GM12864 (cell line): ENCODE measurements at places on chromosomes 12 and 14.

DNA sequence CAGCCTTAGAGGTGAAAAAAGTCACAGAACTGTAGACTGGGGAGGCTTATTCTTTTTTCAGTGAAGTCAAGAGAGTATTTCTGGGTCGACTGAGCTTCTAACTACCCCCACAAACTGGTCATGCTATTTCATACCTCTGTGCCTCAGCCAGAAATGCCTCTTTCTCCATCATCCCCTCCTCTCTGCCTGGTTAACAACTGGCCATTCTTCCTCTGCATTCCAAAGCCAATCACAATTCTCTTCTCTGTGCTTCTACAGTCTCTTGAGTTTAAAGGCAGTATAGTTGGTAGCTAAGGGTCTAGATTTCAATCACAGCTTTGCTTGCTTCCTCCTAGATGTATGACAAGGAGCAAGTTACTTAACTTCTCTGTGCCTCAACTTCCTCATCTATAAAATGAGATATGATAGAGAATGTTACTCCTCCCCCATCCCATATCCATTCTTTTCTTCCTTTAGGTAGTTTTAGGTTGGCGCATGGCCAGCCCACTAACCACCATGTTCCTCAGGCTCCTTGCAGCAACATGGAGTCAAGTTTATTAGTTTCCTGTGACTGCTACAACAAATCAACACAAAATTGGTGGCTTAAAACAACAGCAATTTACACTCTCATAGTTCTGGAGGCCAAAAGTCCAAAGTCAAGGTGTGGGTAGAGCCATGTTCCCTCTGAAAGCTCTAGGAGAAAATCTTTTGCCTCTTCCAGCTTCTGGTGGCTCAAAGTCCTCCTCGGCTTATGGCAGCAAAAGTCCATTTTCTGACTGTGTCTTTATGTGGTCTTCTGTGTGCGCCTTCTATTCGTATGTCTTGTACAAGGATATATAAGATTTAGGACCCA, 62.5 kb downstream of the ITPR2 start:
- DNase-seq, result no peak

- DNase-seq, result no peak
Measured at GRCh38 chr12:46389031-46389616, 16.6 kb upstream of the SLC38A2 start.

DNA sequence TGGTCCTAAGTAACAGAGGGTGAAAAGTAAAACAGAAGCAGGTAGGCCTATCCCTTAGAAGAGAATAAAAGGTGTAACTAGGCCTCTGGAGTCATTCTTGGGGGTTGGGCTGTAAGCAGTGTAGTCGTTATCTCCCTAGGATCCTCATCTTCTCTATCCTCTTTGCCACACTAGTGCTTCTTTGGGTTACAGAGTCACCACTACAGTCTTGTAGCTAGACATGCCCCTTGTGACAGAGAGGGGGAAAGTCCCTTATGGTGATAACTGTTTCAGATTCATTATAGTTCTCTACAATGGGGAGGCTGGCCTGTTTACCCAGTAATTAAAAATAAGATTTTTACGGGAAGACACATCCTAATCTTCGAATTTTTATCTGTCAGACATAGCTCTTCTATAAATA, 16.4 kb upstream of the SRP54 start:
- no peak for DNase-seq

- DNase-seq, result no peak
Measured at GRCh38 chr12:26678697-26679660, 154.0 kb downstream of the ITPR2 start.

DNA sequence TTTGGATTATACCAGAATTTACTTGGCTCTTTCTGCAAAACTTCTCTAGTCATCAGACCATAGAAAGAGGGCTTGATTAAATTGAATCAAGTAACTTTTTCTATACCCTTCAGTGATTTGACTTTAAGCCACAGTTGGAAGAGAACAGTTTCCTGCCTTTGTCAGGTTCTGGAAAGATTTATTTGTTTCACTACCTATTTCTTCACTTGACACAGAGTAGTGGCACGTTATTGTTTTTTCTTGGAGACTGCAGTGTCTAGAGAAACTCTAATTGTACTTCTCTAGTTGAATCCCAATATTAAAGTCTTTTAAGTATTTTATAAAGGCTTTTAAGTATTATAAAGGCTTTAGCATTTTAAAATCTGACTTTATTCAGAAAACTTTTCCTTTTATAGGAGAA, 138.1 kb downstream of the TMEM117 start:
- DNase-seq, result no peak

DNA sequence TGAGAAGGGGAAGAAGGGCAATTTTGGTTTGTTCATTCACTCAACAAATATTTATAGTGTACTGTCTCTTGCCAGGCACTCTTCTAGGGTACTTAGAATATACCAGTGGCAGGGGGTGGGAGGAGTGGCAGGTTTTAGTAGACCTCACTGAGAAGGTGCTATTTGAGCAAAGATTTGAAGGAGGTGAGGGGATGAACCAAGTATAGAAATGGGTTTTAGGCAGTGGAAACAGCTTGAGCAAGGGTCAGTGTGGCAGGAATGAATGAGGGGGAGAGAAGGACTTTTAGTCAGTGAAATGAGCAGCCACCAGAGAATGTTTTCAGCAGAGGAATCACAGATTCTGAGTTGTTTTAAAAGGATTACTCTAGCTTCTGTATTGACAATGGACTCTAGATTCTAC, 2.3 kb downstream of the PRIM1 start:
- no peak for DNase-seq

- DNase-seq, result no peak
Measured at GRCh38 chr14:92607702-92608429, 94.3 kb downstream of the RIN3 start.

DNA sequence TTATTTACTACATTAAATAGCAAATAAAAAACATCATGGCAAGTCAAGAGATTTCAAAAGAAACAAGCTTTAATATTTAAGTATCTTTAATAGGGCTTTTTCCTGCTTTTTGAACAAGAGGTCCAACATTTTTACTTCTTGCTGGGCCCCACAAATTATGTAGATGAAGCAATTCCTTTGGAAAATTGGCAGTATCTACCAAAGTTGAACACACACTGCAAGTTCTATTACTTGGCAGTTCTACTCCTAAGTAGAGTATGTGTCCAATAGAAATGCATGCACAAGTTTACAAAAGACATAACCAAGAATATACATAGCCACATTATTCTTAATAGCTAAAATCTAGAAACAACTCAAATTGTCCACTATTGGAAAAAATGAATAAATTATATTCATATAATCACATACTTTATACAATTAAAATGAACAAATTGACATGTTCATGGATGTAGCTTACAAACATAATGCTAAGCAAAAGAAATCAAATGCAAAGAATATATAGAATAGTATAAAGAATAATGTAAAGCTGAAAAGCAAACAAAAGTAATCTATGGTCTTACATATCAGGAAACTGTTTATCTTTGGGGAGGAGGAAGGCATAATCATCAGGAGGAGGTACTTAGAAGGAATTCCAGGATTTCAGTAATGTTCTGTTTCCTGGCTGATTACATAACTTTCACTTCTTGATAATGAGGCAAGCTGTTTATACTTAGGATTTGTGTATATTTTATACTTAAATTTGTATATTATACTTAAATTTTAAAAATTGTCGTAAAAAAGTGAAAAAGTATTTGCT, 6.5 kb upstream of the TMBIM4 start:
- DNase-seq, result no peak

- DNase-seq, result no peak
Measured at GRCh38 chr12:132108211-132108832, 35.8 kb downstream of the DDX51 start.

DNA sequence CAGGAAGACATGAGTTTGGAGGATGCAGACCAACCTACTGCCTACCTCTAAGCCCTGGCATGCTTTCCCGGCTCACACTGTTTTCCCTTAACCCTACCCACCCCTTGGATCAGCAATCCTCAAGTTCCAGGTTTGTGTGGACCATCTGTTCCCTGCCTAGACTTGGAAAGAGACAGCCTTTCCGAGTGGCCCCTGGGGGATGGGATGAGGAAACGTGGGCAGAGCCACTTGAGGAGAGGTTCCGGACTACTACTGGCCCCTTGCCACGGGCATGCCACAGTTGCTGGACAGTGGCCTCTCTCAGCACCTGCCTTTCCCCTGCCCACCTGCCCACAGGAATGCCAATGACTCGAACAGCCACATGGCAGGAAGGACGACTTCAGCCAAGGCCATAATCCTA, 135.9 kb downstream of the SLC15A4 start:
- no peak for DNase-seq

DNA sequence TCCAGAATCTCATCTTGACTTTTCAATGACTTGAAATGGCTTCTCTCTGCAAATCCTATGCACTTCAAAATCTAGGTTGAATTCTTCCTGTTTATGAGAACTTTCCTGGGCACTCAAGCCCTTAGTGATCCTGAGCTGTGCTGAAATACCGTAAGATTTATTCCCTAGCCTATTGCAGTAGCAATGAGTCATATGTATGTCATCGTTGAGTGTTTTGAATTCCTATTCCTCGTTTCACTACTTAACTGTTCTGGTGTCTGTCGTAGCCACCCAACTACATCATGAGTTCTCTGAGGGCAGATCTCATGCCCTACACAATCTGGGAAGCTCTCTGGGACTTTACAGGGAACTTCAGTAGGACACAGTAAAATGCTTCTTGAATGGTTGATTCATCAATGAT, 190.8 kb upstream of the TMEM132C start:
- no peak for DNase-seq

GRCh38 chr12:99521664-99522063, 125.9 kb upstream of the GARIN6 start:
- no peak for DNase-seq

DNA sequence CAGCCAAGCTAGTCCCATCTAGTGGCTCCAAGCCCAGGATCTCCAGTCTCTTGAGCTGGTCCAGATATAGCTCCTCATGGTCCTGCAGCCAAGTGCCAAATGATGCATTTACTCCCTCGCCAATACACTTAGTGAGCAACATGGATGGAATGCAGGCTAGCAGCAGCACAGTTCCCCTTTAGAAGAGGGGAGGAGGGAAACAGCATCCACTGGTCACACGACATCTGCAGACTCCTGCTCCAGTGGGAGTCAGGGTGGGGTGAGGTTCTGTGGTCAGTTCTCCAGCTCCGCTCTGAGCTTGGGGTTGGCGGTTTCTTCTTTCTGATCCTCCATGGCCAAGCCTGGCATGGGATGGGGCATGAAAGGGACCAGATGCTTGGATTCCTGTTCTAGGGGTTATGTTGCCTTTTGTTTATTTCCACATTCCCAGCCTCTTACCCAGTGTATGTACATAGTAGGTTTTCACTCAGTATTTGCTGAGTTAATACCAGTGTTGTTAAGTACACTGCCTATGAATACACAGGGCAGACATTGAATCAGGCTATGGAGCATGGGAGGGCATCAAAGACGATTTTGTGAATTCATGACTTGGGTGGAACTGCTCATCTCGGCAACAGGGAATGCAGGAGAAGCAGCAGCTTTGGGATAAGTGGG, 57.3 kb downstream of the GALNT16 start:
- DNase-seq, result no peak

GRCh38 chr14:91521061-91521640, 11.0 kb upstream of the PPP4R3A start:
- DNase-seq, result no peak

- DNase-seq, result no peak
Measured at GRCh38 chr12:63792338-63792737, 12.6 kb downstream of the RXYLT1 start.

- DNase-seq, result no peak
Measured at GRCh38 chr14:64763085-64763782, 59.0 kb downstream of the PLEKHG3 start.

GRCh38 chr12:22658214-22658613, 33.2 kb downstream of the ETNK1 start:
- no peak for DNase-seq
